Osteocyte (in vitro differentiated cells): ENCODE measurements at places on chromosomes 7 and 10. TPM values are rescaled to one million over a fixed set of nuclear protein-coding genes. Genes with fewer than 3 reads are reported as not detected.

TUBGCP2 gene
- total RNA-seq: 67.2 and 75.2 TPM in 2 replicates

MICALL2 gene
- total RNA-seq: 55.9 and 63.1 TPM in 2 replicates

OR2A42 gene
- 0.08 and 0.18 TPM in 2 replicates for total RNA-seq

CPA2 gene
- not detected in 2 replicates for total RNA-seq

CREB3L2 gene
- 143 and 144 TPM in 2 replicates for total RNA-seq

PCLO gene
- 0.71 and 1.4 TPM in 2 replicates for total RNA-seq

FEZF1 gene
- total RNA-seq: not detected in 2 replicates

GHRHR gene
- not detected in 2 replicates for total RNA-seq

SAP25 gene
- total RNA-seq: 1.5 TPM in 1 of 2 replicates, not detected in the other

- DNase-seq: no peak
Observed at GRCh38 chr10:82801289-82801688, 926.3 kb downstream of the NRG3 start.

- DNase-seq: no peak
Observed at GRCh38 chr7:47185839-47186238, 396.1 kb downstream of the TNS3 start.

GRCh38 chr10:77351386-77351785 is 286.2 kb downstream of the KCNMA1 start:
- no peak for DNase-seq

GRCh38 chr10:129101232-129101980 is 365.6 kb upstream of the MGMT start:
- DNase-seq: no peak

DNA sequence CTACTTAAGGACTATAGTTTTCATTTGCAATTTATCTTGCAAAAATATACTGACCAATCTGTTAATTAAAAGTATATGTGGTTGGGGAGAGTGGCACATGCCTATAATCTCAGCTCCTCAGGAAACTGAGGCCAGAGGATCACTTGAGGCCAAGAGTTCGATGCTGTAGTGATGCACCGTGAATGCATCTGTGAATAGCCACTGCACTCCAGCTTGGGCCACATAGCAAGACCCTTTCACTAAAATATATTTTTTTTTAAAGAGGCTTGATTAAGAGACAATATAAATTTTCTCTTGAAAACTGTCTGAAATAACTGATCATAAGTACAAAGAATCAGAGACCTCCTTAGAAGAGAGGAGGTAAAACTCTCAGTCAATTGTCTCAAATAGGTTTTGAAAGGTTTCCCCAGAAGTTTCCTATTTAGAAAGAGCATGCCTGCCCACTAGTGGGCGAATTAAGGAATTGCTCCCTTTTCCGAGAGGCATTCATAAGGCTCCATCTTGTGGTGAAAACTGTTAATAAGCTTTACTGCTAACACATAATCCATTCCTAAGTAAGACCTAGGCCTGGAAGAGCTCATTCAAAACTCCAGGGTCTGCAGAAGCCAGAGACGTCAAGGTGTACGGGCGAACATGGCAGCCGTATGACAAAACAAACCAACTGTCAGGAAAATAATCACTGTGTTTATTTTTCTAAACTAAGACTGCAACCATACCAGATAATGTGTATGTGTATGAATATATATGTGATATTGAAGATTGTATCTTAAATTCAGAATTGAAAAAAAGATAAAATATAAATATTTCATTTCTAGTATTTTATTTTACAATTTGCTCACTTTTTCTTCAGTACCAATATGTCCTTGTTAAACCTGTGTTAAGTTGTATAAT is 6.8 kb upstream of the TAS2R40 start:
- no peak for DNase-seq

DNA sequence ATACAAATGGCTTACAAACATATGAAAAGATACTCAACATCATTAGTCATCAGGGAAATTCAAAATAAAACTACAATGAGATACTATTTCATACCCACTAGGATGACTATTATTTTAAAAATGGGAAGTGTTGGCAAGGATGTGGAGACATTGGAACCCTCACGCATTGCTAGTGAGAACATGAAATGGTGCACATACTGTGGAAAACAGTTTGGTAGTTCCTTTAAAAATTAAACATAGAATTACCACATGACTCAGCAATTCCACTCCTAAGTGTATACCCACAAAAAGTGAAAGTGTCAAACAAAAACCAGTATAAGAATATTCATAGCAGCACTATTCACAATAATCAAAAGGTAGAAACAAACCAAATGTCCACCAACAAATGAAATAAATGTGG is 48.5 kb upstream of the SHTN1 start:
- no peak for DNase-seq

GRCh38 chr7:725223-726005 is 1.1 kb upstream of the DNAAF5 start:
- no peak for DNase-seq

- no peak for DNase-seq
Observed at GRCh38 chr7:112071856-112072255, 134.3 kb downstream of the DOCK4 start.

GRCh38 chr7:127865466-127865865 is 165.8 kb downstream of the LRRC4 start:
- no peak for DNase-seq

- DNase-seq: no peak
Observed at GRCh38 chr10:28241741-28242399, 61.0 kb downstream of the MPP7 start.

- DNase-seq: no peak
Observed at GRCh38 chr7:109890622-109891021, 1200.3 kb upstream of the LRRN3 start.

DNA sequence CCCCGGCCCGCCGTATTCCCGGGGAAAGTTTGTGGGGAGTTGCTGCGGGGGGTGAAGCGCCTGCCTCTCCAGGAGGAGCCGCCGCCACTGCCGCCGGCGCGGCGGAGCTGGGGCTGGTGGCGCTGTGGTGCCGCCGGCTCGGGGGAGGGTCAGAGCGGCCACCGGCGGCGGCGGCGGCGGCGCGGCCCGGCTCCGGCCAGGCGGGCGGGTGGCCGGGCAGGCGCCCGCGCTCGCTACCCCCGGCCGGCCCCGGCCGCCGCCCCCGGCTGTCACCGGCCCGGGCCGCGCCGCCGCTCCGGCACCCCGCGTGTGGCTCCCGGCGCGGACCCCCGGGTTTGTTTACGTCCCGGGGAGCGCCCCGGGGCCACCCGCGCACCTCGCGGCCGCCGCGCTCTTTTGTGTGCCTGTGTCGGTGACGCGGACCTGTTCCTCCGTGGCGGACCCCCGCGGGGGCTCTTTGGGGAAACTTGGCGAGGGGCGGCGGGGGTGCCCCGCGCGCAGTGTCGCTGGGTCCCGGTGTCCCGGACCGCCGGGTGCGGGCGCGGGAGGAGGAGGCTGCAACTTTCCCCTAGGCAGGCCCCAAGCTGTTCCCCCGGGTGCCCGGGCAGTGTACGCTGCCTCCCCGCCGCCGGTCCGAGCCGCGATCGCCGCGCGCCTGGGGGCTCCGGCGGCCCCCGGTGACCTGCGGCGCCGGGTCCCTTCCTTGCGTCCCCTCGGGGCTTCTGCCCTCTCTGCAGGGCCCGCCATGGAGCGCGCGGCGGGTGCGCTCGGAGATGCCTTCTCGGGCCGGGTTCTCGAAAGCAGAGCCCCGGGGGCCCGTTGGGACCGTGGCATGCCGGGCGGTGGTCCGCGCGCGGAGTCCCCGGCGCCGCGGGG is 593 bp upstream of the CUX1 start:
- DNase-seq: no peak

DNA sequence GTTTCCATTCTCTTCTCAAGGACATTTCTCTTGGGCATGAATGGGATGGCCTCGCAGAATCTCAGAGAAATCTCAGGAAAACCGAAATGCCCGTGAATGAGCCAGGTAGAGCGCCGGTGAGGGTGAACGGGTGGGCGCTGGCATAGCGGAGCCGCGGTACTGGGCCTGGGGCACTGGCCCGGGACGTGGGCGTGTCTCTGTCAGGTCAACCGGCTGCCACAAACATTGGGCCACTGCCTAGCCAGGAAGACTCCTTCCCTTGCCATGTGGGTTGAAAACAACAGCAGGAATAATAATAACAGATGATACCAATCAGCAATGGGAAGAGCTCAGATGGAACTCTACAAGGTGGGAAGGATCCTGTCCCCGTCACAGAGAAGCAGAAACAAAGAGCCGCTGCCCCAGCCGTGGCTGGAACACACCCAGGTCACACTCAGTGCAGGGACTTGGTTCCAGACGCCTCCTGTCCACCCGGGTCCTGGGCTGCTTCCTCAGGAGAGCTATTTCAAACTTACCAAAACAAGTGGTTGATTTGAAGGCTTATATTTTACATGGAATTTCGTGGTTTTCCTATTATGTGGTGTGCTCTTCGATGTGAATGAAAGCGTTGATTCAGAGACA is 51.1 kb upstream of the EBF3 start:
- peak; percentile 71 for DNase-seq

DNA sequence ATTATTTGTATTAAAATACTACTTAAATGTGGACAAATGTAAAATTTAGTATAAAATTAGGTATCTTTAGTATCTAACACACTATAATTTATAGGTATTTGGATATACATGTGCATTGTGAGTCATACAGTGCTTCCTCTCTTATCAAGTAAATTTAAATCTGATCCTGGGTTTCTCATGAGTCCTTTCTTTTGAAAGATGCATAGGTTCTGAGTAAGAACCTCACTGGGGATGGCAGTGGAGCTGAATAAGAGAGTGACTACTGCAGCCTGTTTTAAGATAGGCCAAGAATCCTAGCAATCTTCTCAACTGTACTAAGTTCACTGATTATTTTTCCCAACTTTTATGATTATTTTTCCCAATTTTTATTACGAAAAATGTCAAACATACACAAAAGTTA is 16.2 kb downstream of the CEP55 start:
- DNase-seq: no peak

- no peak for DNase-seq
Observed at GRCh38 chr7:37311355-37311754, 137.3 kb downstream of the ELMO1 start.

- DNase-seq: no peak
Observed at GRCh38 chr10:114420811-114421485, 16.6 kb upstream of the AFAP1L2 start.

- no peak for DNase-seq
Observed at GRCh38 chr10:23965880-23966279, 243.1 kb upstream of the KIAA1217 start.

GRCh38 chr7:14144538-14144937 is 155.1 kb upstream of the ETV1 start:
- DNase-seq: no peak

DNA sequence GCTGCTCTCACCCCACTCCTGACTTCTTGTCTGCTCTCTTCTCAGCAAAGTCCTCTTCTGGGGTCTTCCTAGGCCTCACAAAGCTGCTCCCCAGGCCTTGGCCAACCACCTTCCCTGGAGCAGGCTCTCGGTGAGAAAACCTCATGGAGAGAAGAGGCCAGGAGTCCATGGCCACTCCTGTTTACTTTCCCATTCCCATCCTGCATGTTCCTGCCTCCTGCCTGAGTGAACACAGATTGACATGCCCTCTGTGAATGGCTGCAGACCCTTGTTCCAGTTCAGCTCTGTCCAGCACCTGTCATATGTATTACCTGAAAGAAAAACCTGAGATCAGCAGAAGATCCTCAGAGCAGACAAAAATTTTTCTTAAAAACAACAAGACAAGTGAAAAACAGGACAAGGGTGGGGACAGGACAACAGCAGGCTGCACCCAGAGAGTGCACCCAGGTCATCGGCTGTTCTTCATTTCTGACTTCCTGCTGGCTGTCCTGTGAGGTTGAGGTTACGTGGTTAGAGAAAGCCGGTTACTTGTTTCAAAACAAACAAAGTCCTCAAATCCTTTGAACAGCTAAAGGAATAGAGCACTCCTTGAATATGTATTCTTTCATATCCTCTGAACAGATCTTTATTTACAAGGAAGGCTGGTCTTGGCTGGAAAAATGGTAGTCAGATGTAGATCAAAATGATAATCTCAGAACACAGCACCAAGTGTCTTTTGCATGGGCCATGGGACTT is 34.0 kb upstream of the DLD start:
- no peak for DNase-seq

DNA sequence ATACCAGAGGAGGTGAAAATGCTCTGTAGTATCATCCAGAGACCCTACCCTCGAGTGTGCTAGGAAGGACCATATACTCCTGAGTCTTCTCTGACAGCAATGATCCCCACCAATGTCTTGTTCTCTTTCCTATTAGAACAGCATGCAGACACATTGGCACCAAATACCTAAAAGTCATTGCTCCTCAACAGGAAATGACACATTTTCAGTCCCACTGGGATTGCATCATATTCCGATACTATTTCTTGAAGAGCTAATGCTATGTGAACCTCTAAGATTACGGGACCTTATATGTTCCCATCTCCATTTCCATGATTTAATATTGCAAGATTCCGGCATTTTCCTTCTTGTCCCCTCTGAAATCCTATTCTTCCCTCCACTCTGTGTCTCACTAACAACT is 177.4 kb downstream of the NRP1 start:
- no peak for DNase-seq

DNA sequence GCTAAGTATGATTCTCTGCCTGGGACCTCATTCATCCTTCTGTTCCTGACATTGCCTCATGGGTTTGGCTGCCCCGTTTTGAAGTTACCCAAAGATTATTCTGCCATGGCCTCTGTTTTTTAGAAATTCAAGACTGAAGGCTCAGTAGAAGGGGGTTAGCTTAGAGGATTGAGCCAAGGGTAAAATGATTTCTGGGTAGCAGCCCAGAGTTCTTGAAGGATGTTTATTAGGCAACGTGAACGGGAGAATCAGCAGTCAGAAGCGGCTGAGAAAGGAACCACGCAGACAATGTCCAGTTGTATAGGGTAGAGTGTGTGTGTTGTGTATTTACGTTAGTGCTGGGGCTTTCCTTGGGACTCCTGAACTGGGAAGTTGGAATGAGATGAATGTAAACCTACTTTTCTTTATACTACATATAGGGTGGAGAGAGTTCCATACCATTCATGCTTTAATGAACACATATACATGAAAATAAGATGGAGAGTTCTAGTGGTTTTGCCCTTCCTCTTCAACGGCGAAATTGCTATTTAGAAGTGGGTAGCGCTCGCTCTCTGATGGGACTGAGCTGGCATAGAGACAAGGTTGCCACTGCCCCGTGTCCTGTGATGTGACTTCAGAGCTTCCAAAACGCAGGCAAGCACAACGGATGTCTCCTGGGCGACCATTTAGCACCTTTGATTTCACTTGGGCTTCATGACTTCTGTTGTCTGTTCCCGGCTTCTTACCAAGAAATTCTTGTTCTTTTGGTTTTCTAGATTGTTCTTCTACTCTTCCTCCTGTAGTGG is 35.0 kb upstream of the IL15RA start:
- no peak for DNase-seq

GRCh38 chr7:127514499-127514898 is 70.9 kb downstream of the GCC1 start:
- DNase-seq: no peak

- no peak for DNase-seq
Observed at GRCh38 chr7:33186192-33186591, 56.8 kb downstream of the BBS9 start.

DNA sequence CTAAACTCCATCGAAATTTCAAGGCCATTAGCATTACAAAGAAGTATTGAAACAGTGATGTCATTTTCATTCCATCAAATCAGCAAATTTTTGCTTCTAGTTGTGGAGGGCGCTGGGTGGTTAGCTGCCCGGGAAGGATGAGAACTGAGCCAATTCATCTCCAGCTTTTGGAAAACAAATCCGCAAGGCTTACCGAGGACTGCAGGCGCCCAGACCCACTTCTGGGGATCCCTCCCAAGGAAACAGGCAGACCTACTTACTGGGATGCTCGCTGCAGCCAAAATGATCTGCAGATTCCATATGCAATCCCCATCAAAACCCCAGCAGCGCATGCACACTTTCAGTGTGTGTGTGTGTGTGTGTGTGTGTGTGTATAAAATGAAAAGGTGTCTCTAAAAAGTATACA is 19.2 kb downstream of the TNRC18 start:
- DNase-seq: no peak

GRCh38 chr10:85606401-85606800 is 760.2 kb downstream of the GRID1 start:
- peak; percentile 51 for DNase-seq
